Left lung (tissue), 14 donors: ENCODE measurements at places on chromosomes 1 and 21. TPM values are rescaled to one million over a fixed set of nuclear protein-coding genes. Genes with fewer than 3 reads are reported as not detected.

The ZNF697 gene
- polyA plus RNA-seq = 27.2 TPM

The DONSON gene
- polyA plus RNA-seq = 35.5 TPM

The DNASE2B gene
- 0.13 TPM for polyA plus RNA-seq

The DIPK1A gene
- polyA plus RNA-seq = 8.6 TPM

The FCMR gene
- 1.4 TPM for polyA plus RNA-seq

The GORAB gene
- polyA plus RNA-seq = 22.9 TPM

The HCRTR1 gene
- polyA plus RNA-seq = 0.16 TPM

The LMOD1 gene
- 5.6 TPM for polyA plus RNA-seq

The C8B gene
- 0.20 TPM for polyA plus RNA-seq

The MTF2 gene
- polyA plus RNA-seq = 55.2 TPM

The IL19 gene
- not detected for polyA plus RNA-seq

The WNT9A gene
- polyA plus RNA-seq = 2.9 TPM

The NBPF20 gene
- 2.1 TPM for polyA plus RNA-seq

The KCNE2 gene
- polyA plus RNA-seq = 0.64 TPM

The SAMD13 gene
- polyA plus RNA-seq = 8.3 TPM
